Spinal cord (tissue), 10 donors: ENCODE measurements at places on chromosomes 7 and 10. TPM values are rescaled to one million over a fixed set of nuclear protein-coding genes. Genes with fewer than 3 reads are reported as not detected.

DNA sequence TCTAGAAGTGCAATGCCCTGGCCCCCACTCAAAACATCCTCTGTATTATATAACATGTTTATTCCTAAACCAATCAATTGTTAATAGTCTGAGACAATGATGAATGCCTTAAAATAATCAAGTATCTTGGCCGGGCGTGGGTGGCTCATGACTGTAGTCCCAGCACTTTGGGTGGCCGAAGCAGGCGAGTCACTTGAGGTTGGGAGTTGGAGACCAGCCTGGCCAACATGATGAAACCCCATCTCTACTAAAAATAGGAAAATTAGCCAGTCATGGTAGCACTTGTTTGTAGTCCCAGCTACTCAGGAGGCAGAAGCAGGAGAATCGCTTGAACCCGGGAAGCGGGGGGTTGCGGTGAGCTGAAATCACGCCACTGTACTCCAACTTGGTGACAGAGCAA, 29.4 kb upstream of the CACNA2D1 start:
- no peak for DNase-seq
- H3K27ac ChIP-seq: no peak overlapping the region
- no peak overlapping the region for H3K4me3 ChIP-seq
- no peaks in the 10 kb centered on the region for H3K36me3 ChIP-seq
- no peaks in the 10 kb centered on the region for H3K4me1 ChIP-seq

GRCh38 chr7:55476852-55477780, 95.2 kb downstream of the VOPP1 start:
- peaks cover 35% of the 10 kb centered on the region for H3K36me3 ChIP-seq
- DNase-seq: no peak

The TET1 gene
- 26.5 TPM for total RNA-seq

DNA sequence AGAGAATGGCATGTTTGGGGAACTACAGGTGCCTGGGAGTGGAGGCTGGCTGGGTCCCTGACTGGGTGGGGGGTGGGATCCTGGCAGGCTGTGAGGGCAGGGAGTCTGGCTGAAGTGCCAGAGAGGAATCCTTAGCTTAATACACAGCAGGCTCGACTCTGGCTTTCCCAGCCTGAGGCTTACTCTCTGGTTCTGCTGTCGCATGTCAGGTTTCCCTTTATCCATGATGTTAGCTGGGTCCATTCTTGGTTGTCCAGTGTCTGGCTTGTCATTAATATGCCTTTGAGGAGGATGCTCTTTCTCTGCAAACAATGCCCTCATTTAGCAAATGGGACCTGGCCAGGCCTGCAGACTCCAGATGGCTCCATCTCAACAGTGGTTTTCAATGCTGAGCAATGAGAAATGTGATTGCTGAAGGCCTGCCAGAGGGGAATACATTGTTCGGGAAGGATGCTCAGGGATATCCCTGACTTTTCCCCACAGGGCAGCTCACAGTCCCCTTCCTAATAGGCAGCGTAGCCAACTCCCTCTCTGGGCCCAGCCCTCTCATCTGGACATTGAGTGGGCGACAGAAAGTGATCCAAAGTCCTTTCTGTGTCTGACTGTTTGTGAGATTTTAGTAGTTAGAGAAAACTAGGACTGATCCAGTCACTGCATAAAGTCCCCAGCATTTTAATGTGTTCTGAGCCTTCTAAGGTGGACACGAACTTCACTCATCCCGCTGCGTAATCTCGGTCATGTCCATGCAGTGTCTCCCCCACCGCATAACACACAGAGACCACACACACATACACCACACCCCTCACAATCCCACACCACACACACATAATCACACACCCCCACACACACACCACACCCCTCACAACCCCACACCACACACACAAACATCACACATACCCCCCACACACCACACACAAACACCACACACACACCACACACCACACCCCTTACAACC, 124.9 kb downstream of the ANLN start:
- no peaks in the 10 kb centered on the region for H3K27me3 ChIP-seq
- DNase-seq: peak; percentile 59
- peak overlapping the region; percentile 67 for H3K27ac ChIP-seq
